ENCODE measurements at places on chromosomes 3 and 15.
A peak's percentile ranks its signal among the peaks of the same experiment; 100 is the strongest.

DNA sequence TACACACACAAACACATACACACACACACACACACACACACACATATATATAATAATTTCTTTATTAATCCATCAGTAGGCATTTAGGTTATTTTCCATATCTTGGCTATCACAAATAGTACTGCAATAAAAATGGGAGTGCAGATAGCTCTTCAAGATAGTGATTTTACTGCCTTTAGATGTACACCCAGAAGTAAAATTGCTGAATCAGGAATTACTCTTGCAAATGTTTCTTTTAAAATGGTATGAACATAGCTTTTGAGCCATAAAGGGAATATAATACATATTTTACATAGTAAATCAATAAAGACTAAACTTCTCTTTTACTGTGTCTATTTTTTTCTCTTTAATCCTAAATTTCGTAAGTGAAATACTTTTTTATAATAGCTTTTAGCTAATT, 1251.1 kb downstream of the ZPLD1 start:
- DNase-seq: no peak

DNA sequence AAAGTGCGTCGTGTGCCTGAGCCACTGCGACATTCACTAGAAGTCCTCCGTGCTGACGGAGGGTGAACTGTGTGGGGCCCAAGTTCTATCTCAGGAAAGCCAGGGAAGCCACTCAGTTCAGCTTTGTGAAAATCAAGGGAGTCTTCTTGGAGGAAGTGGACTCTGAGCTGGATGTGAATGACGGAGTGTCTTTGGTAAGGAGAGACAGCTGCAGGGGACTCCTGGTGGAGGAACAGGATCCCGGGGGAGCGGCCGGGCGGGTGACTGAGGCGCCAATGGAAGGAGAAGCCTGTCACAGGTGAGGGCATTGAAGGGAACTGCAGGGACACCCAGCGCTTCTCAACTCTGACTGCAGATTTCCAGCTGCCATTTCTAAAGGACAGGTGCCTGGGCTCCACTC, 75.6 kb downstream of the APBA2 start:
- DNase-seq: no peak

DNA sequence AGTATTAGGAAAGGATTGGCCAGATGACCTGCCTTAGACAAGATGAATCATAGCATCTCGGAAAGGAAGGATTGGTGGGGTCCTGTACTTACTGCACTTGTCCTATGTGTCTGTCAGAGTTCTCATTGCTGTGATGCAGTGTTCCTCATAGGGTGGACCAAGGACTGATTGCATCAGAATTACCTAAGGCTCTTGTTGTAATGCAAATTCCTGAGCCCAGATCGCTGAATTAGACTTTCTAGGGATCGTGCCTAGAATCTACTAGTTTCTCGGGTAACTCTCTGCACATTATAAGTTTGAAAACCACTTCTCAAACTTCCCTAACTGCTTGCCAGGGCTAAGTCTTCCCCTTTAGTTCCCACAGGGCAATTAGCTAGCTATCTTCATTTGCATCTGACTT, 74.9 kb upstream of the SKOR1 start:
- DNase-seq: no peak

DNA sequence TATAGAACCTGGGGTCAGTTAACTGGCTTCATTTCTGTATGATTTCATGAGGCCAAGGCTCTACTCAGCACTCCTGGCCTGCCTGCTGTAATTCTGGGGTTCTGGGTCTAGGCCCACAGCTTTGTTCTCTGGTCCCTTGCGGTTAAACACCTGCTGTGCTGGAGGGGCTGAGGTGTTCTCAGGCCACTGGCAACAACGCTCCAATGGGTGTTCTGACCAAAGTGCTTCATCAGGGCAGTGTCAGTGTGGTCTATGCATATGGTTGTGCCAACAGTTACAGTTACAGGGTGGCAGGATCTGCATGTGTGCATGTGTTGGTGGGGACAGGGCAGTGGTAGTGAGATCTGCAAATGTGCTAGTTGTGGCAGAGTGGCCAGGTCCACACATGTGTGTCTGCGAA, 64.1 kb upstream of the GMNC start:
- no peak for DNase-seq

DNA sequence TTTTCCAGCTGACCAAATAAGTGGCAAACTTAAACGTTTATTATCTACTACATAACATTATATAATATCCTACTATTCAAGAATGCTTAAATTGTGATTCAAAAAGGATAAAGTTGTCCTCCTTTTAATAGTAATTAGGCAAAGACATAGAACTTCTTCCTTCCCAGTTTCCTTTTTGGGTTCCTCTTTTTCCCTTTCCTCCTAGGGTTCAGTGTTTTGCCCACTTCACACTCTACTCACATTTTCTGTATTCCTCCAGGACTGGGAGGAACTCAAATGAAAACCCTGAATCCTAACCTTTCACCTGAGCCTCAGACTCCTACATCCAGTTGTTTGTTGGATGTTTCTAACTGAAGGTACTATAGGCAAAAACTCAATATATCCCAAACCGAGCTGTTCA, 132.5 kb downstream of the PEAK1 start:
- DNase-seq: no peak

DNA sequence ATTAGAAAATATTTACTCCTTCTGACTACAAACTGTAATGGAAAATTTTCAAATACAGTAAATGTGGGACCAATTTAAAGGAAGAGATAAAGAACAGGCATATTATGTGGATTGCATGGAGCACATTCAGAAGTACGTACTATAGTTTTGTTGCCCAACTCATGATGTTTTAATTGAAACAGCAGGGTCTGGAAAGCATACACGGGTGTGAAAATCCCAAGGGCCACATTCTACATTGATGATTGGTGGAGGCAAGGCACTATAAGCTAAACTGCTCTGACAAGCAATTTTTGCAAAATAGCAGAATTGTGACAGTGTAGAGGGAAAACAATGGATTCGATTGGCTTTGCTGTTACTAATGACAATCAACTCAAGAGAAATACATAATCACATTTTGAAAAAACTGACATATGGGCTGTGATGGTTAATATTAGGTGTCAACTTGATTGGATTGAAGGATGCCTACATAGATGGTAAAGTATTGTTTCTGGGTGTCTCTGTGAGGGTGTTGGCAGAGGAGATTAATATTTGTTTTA, 458.6 kb downstream of the PYDC2 start:
- no peak for DNase-seq

DNA sequence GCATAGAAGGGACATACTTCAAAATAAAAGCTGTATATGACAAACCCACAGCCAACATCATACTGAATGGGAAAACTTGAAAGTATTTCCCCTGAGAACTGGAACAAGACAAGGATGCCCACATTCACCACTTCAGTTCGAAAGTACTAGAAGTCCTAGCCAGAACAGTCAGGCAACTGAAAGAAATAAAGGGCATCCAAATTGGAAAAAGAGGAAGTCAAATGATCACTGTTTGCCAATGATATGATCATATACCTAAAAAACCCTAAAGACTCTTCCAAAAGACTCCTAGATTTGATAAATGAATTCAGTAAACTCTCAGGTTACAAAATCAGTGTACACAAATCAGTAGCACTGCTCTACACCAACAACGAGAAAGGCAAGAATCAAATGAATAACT, 40.7 kb downstream of the SLC49A4 start:
- DNase-seq: no peak

- DNase-seq: no peak
Observed at GRCh38 chr3:150798122-150798618, 35.2 kb upstream of the SIAH2 start.

DNA sequence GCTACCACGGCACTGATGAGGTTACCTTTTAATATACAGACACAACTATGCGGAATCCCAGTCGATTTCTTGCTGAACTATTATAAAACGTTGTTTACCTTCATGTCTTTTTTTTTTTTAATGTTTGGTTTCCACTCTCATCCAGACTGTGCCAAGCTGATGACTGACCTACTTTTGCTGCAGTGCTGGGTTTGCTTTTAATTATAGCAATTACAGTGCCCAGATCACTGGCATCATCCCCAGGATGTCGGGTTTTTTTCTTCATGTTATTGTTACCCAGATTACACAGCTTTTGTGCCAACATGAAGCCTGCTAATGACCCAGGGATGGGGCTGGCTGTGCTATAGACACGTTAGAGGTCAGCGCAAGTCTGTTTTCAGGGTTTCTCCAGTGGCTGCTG, 294.0 kb upstream of the ATP10A start:
- DNase-seq: no peak

- DNase-seq: no peak
Observed at GRCh38 chr15:78968114-78968513, 23.3 kb upstream of the CTSH start.

DNA sequence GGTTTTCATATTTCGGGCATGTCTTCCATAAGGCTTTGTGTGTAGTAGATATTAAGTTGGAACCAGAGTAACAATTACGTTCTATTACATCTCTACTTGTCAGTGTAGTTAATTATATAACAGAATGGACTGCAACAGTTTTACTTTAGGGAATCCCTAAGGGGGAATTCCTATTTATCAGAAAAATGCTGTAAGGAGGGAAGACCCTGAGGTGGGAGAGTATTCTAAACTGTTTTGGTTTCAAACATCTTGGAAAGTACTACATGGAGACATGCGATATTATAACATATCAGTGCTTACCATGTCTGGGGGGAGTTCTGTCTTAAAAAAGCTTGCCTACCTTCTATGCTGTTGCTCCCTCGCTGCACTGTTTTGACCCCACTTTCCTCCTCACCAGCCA, 238.1 kb downstream of the LPP start:
- no peak for DNase-seq

- no peak for DNase-seq
Observed at GRCh38 chr3:141371882-141372281, 3.6 kb downstream of the ZBTB38 start.

GRCh38 chr15:67691450-67691849, 133.9 kb upstream of the SKOR1 start:
- no peak for DNase-seq

- DNase-seq: no peak
Observed at GRCh38 chr15:56160966-56161365, 82.7 kb downstream of the RFX7 start.

- no peak for DNase-seq
Observed at GRCh38 chr15:45645026-45645980, 10.5 kb downstream of the SQOR start.

GRCh38 chr3:15313461-15313860, 18.9 kb downstream of the SH3BP5 start:
- DNase-seq: no peak

GRCh38 chr3:183378951-183379350, 49.5 kb downstream of the MCF2L2 start:
- no peak for DNase-seq

DNA sequence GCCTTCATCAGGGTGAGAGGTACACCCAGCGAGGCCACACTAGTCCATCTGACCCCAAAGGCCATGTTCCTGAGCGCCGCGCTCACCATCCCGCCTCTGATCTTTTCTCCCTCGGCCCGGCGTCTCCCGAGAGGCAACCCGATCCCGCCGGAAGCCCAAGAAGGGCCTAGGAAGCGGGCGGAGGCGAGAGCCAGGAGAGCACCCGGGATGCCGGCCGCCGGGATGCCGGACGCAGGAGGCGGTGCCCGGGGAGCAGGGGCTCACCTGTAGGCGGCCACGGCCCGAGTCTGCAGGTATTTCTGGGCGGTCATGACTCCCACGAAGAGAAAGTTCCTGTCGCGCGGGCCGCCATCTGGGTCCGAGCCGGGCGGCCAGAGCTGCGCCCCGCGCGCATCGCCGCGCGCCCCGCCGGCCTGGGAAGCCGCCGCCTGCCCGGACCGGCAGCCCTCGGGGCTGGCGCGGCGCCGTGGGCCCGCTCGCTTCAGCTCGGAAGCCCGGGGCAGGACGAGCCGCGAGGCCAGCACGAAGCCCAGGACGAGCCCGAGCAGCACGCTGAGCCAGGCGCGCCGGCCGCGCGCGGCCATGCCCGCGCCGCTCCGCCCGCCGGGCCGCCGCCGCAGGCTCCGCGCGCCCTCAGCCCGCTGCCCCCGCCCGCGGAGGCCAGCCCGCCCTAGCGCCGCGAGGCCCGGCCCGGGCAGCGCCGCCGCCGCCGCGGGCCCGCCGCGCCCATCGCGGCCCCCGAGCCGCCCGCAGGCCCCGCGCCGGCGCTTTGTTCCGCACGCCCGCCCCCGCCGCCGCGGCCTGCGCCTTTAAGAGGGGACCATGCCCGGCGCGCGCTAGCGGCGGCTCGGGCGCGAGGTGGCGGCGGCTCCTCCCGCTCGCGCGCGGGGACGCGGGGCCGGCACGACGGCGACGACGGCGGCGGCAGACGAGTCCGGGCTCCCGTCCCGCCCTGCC, 697 bp downstream of the CHSY1 start:
- no peak for DNase-seq

DNA sequence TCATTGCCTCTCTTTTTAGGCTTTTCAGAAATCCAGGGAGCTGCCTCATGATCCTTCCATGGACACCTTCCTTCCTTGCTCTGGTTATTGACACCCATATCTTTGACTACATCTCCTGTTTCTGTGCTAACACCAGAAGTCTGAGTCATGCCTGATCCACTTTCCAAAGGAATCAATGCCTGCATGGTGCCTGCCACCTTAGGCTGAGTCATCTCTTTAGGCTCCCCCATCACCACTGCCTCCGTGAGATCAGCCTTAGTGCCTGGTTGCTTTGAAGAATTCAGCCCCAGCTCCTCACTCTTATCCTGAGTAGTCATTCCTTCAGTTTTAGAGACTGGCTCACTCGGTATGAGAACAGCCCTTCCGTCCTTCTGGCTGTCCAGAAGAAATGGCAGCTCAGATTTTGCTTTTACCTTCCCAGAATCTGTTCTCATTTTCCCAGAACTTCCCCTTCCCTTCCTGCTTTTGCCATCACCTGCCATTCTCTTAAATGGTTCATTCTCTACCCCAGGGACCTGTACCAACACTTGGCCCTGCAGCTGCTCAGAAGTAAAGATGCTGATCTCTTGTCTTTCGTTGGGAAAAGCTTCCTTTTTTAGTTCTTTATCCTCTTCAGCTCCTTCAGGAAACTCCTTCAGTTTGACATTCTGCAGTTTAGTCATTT, 105.3 kb downstream of the MAP4 start:
- no peak for DNase-seq

GRCh38 chr3:56844536-56844935, 42.8 kb upstream of the ARHGEF3 start:
- DNase-seq: no peak

GRCh38 chr3:119403201-119403600, 60.2 kb downstream of the TMEM39A start:
- no peak for DNase-seq

GRCh38 chr15:81292523-81293001, 31.4 kb downstream of the STARD5 start:
- peak; percentile 88 for DNase-seq

GRCh38 chr3:156483426-156483825, 71.5 kb downstream of the SSR3 start:
- no peak for DNase-seq

GRCh38 chr3:46281551-46281950, 39.3 kb downstream of the CCR3 start:
- DNase-seq: no peak

GRCh38 chr3:148737104-148737530, 39.4 kb downstream of the AGTR1 start:
- DNase-seq: no peak

- no peak for DNase-seq
Observed at GRCh38 chr3:186025161-186025560, 83.7 kb downstream of the ETV5 start.
